ENCODE measurements at places on chromosomes 5 and 9.

DNA sequence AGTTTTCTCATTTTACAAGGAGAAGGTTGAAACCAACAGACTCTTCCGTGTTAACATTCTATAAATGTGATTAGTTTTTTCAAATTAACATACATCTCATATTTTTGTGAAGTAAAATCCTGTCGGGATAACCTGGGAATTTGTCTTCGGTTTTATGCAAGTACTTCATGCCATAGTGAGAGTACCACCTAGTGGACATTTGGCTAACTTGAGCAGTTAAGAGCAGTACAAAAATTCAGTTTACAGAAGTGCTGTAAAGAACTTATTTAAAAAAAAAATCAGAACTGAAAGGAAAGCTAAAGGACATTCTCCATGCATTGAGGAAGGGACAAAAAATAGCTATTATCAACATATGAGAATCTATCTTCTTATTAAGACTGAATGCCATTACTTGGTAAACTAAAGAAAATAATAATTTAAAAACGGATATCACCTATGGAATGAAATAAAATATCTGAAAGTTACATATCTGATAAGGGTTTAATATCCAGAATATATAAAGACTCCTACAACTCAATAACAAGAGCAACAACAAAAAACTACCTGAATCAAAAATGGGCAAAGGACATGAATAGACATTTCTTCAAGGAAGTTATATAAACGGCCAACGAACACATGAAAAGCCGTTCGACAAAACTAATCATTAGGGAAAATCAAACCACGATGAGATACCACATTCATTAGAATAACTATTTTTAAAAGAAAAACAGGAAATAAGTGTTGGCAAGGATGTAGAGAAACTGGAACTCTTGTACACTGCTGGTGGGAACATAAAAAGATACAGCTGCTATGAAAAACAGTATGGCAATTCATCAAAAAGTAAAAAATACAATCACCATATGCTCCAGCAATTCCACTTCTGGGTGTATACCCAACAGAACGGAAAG lies 117.0 kb upstream of the GNA14 start:
- DNase-seq = no peak

DNA sequence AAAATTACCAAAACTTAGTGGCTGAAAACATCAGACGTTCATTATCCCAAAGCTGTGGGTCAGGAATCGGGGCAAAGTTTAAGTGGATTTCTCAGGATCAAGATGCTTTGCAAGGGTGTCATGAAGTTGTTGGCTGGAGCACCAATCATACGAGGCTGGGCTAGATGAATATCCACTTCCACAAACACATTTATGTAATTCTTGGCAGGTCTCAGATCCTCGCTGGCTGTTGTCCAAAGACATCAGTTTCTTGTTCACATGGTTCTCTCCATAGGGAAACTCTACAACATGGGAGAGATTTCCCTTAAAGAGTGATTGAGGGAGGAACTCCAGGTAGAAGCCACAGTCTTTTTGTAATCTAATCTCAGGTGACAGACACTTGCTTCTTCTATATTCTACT lies 20.2 kb upstream of the CCDC192 start:
- no peak for DNase-seq

DNA sequence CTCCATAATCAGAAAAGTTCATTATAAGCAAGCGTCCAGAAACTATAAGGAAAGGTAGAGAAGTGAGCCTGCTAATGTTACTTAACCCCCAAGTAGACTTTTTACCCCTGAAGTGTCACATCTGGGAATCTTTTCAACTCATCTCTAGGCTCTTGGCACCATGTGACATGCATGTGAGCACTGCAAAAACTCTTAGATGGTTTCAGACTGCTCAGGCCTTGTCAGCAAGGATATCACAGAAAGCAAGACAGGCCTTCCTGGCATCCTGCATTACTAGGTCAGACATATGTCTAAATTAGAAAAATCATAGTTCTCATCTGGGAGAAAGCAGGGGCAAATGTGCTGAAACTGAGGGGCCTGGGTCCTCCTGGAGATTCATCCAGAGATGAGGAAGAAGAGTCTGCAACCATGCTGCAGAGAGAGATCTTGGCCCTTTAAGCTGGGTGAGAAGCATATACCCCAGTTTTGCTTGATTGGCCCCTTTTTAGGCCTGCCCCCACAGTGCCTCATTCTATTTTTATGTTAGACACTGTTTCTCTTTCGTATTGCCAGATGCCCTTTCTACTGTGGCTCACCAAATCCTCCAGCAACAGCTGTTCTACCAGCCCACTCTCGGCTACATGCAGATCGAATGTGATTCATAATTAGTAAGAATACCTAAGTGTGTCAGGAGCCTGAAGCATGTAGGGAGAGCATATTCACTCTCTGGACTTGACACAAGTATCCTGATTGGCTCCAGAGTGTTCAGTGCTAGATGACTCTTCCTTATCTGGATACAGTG lies 19.0 kb downstream of the TMEM8B start:
- DNase-seq = no peak

- no peak for DNase-seq
Observed at GRCh38 chr5:57435701-57436134, 46.9 kb downstream of the ACTBL2 start.

DNA sequence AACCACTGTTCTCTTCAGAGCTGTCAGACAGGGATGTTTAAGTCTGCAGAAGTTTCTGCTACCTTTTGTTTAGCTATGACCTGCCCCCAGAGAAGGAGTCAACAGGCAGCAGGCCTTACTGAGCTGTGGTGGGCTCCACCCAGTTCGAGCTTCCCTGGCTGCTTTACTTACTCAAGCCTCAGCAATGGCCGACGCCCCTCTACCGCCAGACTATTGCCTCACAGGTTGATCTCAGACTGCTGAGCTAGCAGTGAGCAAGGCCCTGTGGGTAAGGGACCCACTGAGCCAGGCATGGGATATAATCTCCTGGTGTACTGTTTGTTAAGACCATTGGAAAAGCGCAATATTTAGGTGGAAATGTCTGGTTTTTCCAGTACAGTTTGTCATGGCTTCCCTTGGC lies 229.6 kb downstream of the TMEM167A start:
- no peak for DNase-seq

GRCh38 chr5:76303921-76304320 lies 99.2 kb upstream of the IQGAP2 start:
- DNase-seq = no peak
